ENCODE measurements at places on chromosomes 4 and X.

DNA sequence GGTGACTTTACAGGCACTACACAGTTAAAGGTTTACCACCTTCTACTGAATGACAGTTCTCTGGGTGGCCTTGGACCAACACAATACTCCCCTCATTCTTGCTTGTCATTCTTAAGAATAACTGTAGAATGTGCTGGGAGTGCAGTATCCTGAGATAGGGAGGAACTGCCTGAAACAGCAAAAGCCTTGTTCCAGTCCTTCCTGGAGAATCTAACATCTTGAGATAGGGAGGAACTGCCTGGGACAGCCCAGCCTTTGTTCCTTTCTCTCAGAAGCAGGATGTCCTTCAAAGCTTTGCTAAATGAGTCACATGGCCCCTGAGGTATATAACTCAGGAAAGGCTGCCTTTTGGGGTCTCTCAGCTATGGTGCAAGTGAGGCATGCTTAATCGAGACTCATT lies 145.7 kb upstream of the MBNL3 start:
- no peak for DNase-seq

GRCh38 chrX:21661316-21661715 lies 3.2 kb upstream of the KLHL34 start:
- peak; percentile 12 for DNase-seq

GRCh38 chr4:126209147-126209546 lies 894.4 kb downstream of the FAT4 start:
- no peak for DNase-seq

DNA sequence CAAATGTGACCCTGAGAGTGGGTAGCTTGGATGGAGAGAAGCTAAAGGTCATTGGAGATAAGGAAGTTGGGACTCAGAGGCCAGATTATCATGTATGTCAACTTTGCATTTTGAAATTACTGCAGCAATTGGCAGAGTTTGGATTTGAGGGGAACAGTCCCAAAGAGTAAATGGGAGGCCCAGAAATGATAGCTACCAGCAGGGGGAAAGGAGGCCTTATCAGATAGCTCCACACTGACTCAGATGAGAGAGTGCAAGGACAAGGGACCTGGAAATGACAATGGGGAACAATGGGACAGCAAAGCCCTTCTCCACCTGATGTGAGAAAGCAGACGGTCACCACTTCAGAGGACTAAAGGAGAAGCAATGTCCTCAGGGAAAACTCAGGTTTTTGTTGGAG lies 201.5 kb upstream of the JADE1 start:
- no peak for DNase-seq

- DNase-seq: peak; percentile 14
Measured at GRCh38 chrX:109440475-109440874, 41.4 kb downstream of the GUCY2F start.

DNA sequence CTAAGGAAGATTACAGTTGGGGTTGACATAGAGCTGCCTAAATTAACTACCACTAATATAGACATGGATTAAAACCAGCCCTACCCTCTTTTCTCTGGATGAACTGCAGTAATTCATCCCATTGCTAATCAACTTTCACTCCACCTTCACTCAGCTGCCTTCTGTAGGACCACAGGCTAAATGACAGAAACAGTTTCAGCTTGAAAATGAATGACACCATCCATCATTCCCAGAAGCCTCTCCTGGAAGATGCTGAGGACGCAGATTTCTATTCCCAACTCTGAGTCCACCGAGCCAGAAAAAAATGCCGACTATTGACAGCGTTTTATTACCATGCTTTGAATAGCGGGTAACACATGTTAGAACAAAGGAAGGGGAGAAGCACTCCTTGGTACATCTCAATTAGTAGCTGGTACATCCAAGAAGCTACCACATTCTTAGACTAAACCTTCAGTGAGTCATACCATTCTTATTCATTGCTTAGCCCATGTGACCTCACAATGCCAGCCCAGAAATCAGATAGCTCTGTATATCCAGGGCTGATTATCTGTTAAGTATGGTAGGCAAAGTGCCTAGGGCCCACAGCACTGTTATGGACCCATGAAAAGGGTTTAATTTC lies 25.3 kb downstream of the DCX start:
- DNase-seq: no peak

DNA sequence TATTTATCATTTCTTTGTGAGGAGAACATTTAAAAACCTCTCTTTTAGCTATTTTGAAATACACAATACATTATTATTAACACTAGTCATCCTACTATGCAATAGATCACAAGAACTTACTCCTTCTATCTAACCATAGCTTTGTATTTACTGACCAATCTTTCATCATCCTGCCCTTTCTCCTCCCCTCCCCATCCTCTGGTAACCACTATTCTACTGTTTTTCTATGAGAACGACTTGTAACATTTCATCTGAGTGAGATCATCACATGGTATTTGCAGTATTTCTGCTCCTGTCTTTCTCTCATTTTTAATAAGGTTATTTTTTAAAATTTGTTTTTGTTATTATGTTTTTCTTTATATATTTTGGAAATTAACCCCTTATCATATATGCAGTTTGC lies 331.8 kb downstream of the TEX13C start:
- DNase-seq: peak; percentile 58

DNA sequence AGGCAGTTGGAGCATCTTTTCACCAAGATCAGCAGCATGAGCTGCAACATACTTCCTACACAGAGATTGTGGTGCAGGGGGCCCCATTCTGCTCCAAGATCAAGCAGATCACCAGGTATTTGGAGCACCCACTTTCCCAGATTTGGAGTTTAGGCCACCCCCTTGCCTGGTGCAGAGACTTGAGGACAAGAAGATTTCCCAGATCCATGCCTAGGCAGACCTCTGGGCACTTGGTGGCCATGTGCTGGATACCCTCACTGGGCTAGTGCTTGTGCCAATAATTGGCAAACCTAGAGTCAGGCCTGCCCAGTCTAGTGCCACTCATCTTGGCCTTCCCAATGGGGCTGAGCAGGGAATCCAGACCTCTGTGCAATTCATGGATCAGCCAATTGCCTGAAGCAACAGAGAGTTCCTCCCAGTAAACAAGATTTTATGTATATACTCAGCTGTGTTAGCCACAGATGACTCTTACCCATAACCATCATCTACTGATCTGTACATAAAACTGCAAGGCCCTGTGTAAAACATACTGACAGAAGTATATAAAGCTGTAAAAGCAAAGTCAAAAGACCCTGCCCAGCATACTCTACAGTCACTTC lies 228.4 kb upstream of the EMCN start:
- no peak for DNase-seq

DNA sequence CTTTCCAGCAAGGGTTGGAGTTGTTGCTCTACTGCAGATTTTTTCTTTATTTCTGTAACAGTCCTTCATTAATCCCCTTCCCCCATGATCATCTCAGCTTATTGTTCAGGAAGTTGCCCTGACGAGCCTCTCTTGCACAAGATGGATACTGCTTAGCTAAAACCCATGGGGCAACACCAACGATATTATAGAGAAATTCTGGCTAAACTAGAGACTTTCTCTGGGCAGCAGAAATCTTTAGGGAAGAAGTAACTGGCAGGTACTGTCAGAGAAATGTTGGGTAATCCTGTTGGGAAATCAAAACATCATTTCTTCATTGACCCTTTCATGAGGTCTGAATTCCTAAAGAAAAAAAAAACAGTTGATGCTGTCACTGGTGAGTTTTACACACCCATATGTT lies 921.3 kb downstream of the NLGN4X start:
- no peak for DNase-seq

DNA sequence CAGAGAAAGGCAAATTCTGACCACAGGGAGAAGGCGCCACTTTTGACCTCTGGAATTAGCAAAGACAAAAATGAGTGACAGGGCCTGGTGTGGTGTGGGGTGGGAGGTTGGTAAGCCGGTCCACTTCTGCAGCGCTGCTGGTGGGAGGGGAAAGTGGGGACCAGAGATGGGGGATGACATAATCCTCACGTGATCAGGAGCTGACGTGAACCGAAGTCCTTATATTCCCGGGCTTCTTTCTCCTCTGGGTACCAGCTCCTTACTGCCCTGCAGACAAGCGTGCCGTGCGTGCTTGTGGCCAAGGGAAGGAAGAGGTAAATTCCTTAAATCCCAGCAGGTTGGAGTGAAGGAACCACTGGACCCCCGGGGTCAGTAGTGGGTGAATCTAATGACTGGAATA lies at the start of gene TCEAL7:
Gene TCEAL7, plus strand, starts transcription at position 249 of the 400 bp plus-strand sequence. CDS start 1,165 bp downstream, outside the sequence.
- DNase-seq: peak; percentile 38

- DNase-seq: no peak
Measured at GRCh38 chrX:77572322-77572721, 125.1 kb downstream of the FGF16 start.

GRCh38 chr4:85778632-85779131 lies 303.7 kb downstream of the ARHGAP24 start:
- DNase-seq: peak; percentile 48

GRCh38 chr4:76872556-76872955 lies 25.4 kb downstream of the SOWAHB start:
- DNase-seq: no peak

DNA sequence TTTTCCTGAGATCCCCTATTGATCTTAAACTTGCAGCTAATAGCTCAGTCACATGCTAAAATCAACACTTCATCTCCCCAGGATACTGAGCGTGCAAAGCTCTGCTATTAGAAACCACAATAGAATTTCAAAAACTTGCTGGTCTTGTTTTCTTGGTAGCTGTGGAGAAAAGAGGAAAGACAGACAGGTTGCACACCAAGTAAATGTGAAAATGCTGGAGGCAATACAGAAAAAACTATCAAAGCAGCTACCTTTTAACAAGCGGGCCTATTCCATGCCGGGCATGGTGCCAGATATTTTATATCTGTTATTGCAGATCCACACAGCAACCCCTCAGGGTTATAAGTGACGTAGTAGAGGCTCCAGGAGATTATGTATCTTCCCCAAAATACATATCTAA lies 171.9 kb downstream of the DCTD start:
- DNase-seq: no peak

GRCh38 chrX:115233497-115234455 lies at the start of gene LRCH2:
TSS of gene LRCH2 (minus strand) at chrX:115234096. CDS start at chrX:115234041, 55 bp downstream.
- peak; percentile 54 for DNase-seq

DNA sequence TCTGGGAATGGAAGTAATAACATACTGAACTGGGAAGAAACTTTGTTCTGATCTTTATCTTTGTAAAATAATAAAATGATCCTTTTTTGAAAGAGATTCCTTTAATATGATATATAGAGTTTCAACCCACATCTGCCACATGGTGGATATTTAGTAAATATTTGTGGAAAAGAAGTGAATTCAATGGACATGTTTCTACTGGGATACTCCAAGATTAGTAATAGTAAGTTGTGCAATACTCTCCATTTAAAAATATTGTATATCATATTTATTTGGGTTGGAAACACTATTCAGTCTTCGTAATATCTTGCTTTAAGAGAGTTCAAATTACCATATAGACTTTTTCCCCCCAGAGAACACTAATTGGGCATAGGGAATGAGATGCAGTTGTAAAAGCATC lies 17.8 kb upstream of the ARSJ start:
- no peak for DNase-seq

- DNase-seq: peak; percentile 66
Measured at GRCh38 chrX:23902419-23902818, 5.3 kb downstream of the APOO start.

- no peak for DNase-seq
Measured at GRCh38 chr4:61877266-61877665, 677.1 kb downstream of the ADGRL3 start.

DNA sequence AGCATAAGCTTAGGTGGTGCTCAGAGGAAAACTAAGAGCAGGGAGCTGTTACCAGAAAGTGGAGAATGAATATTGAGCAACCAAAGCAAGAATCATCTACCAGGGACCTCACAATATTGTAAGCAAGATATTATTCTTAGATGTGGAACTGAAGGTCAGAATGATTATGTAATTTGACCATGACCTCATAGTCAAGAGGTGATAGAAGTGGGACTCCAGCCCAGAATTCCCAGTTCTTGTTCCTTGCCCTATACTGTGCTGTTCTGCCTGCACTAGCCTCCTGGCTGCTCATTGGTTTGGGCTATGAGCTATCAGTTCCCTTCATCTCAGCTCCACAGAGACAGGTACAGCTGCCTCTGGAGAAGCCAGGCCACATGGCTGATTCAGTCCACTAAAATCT lies 229.4 kb downstream of the LDB2 start:
- DNase-seq: no peak

- no peak for DNase-seq
Measured at GRCh38 chrX:118551426-118551825, 55.8 kb downstream of the DOCK11 start.

DNA sequence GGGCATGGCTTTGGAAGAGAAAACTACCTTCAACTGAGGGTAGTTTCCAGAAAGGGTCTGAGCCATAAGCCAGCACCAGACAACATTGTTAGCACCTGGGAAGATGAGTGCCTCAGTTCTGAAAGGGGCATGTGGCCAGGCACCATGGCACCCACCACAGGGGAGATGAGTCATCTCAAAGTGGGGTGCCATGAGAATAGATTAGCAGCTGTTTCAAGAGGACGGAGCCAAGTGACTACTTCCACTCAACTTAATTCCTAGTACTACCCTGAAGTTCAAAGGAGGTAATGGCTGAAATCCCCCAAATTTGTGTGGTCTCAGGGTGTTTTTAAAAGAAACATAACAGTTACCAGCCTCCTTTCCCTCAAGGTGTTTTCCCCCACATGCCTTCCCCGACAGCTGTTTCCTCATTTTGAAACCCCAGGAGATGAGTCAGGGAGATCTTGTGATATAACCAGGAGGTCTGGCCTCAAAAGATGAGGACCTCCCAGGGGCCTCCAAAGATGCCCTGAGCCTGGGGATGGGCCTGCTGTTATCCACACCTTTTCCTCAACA lies 27.8 kb upstream of the FTHL17 start:
- no peak for DNase-seq

DNA sequence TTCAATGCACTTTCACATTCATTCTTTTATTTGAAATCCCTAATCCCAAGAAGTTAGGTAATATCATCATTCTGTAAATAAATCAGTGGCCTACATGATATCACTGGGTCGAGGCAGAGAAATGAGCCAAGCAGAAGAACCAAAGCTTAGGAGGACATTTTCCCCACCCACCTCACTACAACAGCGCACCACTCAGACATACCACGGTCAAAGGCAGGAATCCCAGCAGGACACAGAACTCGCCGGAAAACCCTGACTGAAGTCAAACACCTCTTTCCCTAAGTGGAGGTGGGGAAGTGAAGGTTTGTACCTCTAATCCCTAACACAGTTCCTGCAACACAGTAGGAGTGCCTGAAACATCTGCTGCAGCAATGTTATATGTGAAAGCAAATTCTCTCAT lies 21.5 kb downstream of the RELL1 start:
- DNase-seq: no peak

DNA sequence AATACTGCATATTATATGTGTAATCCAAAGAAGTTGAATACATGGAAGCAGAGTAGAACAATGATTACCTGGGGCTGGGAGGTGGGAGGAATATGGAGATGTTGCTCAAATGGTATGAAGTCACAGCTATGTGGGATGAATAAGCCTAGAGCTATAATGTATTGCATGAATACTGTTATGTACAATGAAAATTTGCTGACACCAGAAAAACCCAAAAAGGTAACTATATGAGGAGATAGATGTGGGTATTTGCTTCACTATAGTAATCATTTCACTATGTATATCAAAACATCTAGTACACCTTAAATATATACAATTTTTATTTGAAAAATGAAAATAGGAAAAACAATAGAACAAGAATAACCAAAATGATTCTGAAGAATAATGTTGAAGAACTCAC lies 11.2 kb downstream of the PAGE3 start:
- no peak for DNase-seq

- DNase-seq: no peak
Measured at GRCh38 chr4:18626366-18626765, 604.8 kb upstream of the LCORL start.

GRCh38 chr4:34566091-34566490 lies 1678.2 kb downstream of the ARAP2 start:
- DNase-seq: no peak
